ENCODE measurements at places on chromosomes 7 and 10.

GRCh38 chr7:84245835-84246234 lies 51.2 kb upstream of the SEMA3A start:
- no peak for DNase-seq

- no peak for DNase-seq
Observed at GRCh38 chr10:122259075-122259466, 12.0 kb upstream of the BTBD16 start.

DNA sequence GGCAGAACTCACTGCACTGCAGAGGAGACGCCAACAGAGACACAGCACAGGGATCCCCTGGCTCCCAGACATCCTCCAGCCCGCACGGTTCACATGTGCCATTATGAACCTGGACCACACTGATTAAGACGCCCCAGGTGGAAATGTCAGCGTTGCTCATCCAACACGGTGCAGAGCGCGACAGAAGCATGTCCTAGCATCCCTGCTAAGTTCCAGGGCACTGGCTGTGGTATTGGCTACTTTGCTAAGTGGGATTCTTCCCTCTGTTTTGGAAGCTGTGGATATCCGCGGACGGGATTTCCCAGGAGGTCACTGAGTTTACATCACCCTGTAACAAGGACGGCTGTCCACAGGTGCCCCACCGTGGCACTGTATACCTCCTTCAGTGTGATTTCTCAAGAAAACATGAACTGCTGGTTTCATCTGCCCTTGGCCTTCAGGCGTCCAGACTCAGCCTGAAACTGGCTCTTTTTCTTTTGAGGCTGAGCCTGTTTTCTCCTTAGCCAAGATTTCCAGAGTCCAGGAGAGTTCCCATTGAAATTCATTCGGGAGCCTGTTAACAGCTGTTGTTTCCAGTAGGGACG lies 324.0 kb downstream of the WDR37 start:
- no peak for DNase-seq

- no peak for DNase-seq
Observed at GRCh38 chr7:85125651-85126131, 61.2 kb downstream of the SEMA3D start.

DNA sequence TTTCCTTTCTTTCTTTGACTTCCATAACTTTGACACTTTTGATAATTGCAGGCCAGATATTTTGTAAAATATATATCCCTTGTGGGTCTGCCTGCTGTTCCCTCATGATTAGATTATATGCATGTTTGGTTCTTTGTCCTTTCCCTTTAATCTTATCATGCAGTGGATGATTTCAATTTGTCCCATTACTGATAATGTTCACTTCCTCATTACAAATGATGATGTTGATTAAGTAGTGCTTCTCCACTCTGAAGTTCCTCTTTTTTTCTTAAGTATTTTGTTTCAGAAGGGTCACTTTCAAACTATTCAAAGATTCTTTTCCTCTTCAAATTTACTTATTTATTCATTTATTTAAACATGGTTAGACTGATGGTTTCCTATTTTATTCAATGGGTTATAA lies 898.1 kb downstream of the XPNPEP1 start:
- no peak for DNase-seq

DNA sequence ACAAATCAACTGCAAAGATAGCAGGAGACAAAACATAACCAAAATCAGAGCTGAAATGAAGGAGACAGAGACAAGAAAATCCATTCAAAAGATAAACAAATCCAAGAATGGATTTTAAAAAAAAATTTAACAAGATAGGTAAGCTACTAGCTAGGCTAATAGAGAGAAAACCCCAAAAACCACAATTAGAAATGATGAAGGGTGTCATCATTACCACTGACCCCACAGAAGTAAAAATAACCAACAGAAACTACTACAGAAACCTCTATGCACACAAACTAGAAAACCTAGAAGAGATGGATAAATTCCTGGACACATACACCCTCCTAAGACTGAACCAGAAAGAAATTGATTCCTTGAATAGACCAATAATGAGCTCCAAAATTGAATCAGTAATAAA lies 117.6 kb downstream of the DNAJC1 start:
- DNase-seq: no peak

GRCh38 chr7:83410989-83411591 lies 237.8 kb downstream of the SEMA3E start:
- no peak for DNase-seq

GRCh38 chr7:28576656-28577055 lies 164.3 kb downstream of the CREB5 start:
- no peak for DNase-seq

GRCh38 chr10:36094096-36094495 lies 452.0 kb upstream of the FZD8 start:
- DNase-seq: no peak

DNA sequence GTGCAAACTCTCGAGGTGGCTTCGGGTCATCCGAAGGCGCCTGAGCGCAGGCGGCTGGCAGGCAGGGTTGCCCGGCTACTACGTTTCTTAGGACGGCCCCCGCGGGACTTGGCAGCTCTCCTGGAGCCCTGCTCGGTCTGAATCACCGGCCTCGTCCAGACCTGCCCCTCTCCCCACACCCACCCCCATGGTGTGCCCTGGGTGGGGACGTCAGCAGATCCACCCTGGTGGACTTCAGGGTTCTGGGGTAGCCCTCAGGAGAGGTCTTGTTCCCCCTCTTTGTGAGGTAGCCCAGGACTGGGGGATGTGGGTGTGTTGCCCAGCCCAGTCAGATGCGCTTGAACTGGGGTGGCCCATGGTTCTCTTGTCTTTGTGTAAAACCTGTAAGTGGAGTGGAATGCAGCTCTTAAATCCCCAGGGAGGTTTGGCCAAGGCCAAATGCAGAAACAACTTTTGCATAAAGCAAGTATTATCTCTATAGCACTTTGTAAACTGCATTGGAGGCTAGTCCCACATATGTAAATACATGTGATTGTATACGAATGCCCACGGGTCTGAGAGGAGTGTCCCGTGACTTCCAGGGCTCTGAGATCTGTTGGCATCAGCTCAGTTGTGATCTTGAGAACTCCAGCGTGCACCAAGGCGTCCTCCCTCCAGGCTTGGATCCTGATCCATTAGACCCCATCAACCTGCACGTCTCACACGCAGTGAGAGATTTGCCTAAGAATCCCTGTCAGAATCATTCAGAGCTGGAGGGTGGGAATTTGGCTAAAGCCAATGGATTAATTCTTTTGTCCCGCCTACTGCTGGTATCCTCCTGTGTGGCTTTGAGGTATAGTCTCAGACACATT lies 1.8 kb downstream of the PFKFB3 start:
- no peak for DNase-seq

- no peak for DNase-seq
Observed at GRCh38 chr7:22809902-22810642, 12.6 kb downstream of the TOMM7 start.

DNA sequence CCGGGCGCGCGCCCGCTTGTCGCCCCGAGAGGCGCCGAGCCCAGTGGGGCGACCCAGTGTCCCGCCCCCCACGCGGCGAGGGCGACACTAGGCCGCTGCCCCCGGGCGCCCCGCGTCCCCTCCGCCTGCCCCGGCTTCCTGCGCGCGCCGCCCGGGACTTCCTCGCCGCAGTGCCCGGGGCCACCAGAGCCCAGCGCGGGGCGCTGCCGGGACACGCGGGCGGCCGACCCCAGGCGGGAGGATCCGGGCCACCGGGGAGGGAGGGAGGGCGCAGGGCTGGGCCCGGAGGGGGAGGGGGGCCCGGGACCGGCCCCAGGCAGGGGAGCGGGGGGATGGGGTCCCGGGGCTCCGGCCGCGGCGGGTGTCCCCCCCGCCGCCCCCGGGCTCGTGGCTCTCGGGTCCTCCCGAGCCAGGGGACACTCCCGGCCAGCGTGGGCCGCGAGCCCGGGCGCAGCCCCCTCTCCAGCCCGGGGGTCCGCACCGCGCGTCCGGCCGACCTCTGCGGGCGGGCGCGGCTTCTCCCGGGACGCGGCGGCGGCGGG lies 435 bp upstream of the PWWP2B start:
- DNase-seq: peak; percentile 61

GRCh38 chr10:116451711-116452337 lies 24.2 kb downstream of the PNLIPRP3 start:
- no peak for DNase-seq

GRCh38 chr10:6270951-6271350 lies 68.2 kb downstream of the PFKFB3 start:
- no peak for DNase-seq

- peak; percentile 52 for DNase-seq
Observed at GRCh38 chr7:21383227-21384220, 44.4 kb upstream of the SP4 start.

DNA sequence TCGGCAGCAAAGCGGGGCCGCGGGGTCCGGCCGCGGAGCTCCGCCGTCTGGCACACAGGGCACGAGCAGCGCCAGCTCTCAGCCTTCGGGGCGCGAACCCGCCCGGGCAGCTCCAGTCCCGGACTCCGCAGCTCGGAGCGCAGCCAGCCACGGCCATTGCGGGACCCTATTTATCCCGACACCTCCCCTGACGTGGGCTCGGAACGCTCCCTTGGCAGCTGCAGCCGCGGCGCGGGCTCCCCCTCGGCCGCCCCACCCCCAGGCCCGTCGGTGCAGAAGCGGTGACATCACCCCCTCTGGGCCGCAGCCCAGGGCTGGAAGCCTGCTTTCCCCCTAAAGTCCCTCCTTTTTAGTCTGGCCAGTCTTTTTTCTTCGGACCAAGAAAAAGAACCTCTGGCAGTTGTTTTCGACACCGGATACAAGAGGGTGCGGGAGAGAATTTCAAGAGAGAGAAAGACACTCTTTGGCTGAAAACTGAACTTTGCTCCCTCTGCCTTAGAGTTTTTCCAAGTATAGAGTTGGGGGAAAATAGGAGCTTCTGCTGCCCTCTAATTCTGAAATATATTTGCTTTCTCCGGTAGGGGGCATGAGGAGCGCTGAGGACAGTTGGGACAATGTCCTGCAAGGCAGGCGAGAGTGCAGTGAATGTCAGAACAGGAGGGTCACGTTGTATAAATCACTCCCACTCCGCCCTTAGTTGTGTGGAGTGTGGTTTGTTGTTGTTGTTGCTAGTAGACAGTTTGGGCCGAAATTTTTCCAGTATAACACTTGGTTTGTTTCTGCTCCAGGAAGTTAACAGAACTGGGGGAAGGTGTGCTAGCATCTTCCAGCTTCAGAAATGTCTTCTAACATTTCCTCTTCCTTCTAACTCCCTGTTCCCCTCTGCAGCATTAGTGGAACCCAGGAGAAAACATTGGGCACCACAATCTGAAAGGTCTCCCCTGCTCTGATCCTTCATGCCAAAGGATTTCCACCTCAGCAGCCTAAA lies at the start of gene SFRP4:
Gene SFRP4 (minus strand): TSS at position 145 of the 988 bp plus-strand sequence. CDS start 280 bp downstream, outside the sequence.
- DNase-seq: peak; percentile 19

DNA sequence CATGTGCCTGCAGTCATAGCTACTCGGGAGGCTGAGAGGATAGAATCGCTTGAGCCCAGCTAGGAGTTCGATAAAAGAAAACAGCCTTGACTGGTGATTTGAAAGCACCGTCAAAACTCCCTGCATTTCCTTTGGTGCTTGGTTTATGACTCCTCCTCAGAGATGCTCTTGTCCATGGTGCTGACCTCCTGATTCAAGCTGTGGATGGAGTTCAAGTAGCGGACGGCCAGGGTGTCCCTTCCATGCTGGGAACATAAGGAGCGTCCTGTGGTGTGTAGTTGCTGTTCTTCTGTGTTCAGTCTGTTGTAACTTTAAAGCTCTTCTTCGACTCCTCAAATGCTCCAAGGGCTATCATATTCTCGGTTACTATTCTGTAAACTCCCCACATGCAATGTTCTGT lies 382.5 kb upstream of the KIAA1217 start:
- DNase-seq: no peak

DNA sequence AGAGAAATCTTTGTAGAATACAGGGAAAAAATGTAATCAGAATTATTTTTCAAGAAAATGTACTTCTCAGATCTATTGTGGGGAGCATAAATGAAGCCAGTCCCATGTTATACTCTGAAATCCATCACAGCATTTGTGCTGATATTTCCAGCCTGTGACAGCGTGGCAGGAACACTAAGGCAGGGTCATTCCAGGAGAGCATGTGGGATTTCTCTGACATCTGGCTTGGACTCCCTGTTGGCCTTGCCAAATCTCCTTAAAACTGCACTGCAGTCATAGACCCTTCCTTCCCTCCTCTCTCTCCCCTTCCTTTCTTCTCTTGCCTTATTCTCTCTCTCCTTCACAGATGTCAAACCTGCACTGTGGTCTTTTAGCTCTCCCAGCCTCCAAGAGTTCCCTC lies 6.5 kb upstream of the TSPAN13 start:
- DNase-seq: no peak

GRCh38 chr10:60762554-60762953 lies 15.7 kb upstream of the CDK1 start:
- no peak for DNase-seq

DNA sequence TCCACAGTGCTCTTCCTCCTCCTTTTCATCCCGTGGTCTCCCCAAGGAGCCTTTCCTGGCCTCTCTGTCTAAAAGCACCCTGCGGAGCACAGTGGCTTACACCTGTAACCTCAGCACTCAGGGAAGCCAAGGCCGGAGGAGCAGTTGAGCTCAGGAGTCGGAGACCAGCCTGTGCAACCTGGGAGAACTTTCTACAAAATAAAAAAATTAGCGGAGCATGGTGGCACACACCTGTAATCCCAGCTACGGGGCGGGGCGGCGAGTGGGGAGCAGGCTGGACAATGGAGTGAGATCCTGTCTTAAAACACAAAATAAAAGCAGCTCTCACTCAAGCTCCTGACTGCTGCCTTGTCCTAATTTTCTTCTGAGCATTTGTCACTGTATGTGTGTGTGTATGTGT lies 1.4 kb upstream of the COBL start:
- DNase-seq: no peak

DNA sequence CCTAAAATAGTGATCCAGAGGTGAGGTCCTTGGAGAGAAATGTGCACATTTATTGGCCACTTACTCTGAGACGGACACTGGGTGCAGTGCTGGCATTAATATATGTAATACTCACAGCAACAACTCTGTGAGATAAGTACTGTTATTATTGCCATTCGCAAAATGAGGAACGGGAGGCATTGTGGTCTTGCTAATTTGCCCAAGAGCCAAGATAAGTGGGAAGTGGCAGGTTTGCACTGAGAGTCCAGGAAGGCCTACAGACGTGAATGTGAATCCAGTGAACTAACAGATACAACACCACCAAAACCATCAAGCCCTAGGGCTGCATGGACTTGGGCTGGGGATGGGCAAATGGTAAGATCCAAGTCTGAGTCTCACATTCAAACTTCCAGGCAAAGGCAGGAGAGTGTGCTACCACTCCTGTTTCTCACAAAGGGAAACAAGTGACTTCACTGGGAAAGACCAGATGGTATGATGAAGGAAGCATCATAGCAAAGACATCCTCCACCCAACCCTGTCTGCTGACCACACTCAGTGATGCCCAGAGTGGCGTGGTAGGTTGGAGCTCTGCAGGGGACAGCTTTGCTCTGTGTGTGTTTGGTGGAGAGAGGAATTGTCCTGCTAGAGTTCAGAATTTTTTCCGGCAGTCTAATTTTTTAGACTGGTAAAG lies 19.2 kb downstream of the TMEM273 start:
- DNase-seq: no peak

- DNase-seq: no peak
Observed at GRCh38 chr7:145082366-145083161, 246.7 kb upstream of the TPK1 start.

- DNase-seq: no peak
Observed at GRCh38 chr10:71989661-71990454, 25.7 kb downstream of the CHST3 start.

All from CD4-positive, alpha-beta T cell treated with Interleukin-2 at 100 ng/mL for 4 hours (primary cell).